ENCODE measurements at places on chromosomes 6 and 20.

DNA sequence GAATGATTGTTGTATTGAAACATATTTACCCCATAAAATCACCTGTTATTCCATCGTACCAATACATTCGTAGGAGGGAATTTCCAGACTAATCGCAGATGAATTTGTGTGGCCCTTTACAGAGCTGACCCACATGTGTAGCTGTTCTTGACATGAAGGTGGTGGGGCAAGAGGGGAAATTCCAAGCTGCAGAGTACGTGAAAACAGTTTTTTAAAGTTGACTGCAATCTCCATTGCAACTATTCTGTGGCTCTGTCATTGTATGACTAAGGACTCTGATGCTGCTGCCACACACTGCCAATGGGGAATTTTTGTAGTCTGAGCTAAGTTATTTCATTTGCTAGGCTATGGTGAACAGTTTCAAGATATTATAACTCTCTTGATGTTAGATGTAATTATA, 46.4 kb upstream of the ADTRP start:
- no peak for DNase-seq

DNA sequence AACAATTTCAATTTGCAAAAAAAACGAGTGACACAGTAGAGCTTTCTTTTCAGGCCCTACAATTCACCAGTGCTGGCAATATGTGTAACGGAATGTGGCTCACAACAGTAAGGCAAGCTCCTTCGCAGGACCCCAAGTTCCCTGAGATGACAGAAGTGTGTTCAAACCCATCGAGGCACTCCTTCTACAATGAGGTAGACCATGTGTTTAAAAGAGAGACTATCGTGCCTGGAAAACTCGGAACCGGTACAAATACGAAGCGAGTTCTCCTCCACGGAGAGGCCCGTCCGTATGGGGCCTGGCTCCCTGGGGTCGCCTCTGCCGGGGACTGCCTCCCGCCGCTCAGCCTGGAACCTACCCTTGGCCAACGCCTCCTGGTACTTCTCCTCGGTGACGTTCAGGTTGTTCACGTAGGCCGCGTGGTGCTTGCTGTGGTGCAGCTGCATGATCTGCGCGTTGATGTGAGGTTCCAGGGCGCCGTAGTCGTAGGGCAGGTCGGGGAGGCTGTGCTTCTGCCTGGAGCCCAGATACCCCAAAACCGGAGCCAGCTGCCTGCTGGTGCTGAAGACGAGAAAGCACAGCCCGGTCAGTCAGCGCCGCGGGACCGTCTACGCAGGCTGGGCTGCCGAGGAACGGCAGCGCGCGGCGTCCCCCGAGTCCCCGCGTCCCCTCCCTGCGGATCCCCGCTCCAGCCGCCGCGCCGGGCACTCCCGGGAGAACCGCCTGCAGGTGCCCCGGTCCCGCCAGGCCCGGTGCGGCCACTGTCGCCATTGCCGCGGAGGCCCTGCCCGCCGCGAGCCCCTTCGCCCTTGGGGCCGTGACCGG, 526 bp downstream of the SOD2 start:
- DNase-seq = peak; percentile 64

DNA sequence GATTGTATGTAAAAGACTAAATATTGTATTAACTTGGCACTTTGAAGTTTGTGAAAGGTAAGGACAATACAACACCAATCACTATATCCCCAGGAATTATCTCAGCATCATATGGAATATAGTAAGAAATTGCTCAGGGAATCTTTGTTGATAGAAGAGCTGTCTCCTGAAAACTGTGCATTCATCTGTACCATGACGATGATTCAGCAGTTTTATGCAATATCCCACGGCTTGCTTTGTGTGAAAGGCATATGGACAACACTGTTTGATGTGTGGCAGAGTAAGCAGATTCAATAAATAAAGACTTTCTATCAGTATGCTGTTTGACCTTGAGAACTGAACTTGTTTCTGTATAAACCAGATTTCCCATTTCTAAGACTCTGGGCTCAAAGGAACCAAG, 147.5 kb upstream of the PLN start:
- DNase-seq = no peak

DNA sequence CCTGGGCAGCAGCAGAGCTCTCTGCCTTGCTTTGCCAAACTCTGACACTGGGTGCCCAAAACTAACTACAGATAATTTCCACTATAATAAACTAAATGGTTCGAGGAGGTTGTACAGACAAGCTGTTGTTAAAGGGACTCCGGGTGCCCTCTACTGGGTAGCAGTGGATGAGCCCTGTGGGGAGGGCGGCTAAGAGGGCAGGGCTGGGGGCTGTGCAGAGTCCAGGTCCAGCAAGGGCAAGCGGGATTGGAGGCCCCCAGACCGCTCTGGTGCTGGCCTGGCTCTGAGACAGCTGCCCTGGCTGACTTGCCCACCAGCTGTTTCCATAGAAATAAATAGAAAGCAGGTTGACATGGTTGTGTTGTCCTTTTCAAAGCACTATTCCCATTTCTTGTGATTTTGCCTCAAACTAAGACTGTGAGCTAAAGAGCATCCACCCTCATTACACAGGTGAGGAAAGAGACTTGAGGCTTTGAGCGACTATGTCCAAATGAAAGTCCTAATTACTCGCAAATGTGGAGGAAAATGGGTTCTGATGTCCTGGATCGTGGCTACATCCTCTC, 167.6 kb upstream of the CST7 start:
- DNase-seq = no peak

GRCh38 chr6:170031684-170032121, 259.2 kb downstream of the DLL1 start:
- DNase-seq = no peak

GRCh38 chr20:32973077-32973717, 31.0 kb downstream of the SUN5 start:
- DNase-seq = no peak

DNA sequence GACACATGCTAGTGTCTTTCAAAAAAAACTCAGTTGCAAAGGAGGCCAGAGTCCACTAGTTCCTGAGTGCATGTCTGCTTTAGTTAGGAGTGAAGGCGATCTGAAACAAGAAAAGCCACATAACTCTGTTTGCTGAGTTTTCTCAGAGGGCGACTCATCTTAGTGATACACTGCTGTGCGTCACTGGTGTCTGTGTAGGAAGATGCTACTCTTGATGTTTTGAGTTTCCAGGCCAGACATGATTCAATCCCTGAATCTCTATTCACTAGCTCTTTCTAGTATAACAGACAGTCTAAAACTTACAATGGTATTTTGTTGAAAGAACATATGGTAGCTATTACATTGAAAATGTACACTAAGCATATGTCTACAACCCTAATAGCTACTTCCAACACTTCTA, 60.9 kb downstream of the GFRAL start:
- DNase-seq = no peak

DNA sequence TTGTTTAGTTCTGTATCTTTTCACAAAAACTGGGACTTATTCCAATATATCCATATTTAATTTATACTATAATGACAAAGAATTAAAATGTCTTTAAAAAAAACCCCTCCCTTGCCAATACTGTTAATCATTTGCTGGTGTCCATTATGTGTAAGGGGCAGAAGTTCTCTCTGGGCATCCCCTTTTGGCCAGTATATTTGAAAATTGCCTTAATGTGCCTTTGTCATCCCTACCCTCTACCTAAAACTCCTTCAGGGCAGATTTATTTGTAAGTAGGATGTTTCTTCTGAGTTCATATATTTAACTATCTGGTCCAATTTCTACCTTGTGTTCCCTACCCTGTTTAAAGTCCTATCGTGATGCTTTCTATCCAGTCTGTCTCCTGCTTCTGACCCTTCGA, 62.9 kb downstream of the ARHGAP18 start:
- no peak for DNase-seq

DNA sequence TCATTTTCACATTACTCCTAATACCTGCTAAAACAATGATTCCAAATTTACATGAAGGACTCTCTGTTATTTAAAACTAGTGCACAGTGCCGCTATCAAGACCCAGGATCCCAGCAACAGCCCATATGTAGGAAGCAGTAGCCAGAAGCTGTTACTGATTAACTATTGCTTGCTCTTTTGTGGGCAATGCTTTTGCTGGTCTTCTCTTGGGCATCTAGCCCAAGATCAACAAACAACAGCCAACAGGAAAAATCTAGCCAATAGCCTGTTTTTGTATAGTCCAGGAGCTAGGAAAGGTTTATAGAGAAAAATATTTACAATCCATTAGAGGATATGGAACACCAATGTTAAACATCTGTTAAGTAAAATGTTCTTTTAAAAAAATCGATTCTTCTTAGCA, 22.1 kb upstream of the TENT5A start:
- DNase-seq = no peak

DNA sequence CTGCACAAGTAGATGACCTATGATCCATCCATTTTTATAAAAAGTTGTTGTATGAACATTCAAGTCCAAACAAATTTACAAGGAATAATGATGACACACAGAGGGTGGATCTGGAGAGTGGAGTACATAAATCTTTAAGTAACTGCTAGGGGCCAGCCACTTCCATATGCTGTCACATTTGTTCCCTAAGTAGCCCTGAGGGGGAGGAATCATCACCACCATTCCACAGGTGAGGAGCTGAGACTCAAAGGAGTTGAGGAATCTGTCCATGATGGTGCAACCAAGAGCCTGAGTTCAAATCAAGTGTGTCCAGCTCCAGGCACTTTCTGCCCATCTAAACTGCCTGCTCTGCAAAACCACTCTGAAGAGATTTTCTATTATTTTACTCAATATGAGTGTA, 132.1 kb downstream of the AIG1 start:
- no peak for DNase-seq

DNA sequence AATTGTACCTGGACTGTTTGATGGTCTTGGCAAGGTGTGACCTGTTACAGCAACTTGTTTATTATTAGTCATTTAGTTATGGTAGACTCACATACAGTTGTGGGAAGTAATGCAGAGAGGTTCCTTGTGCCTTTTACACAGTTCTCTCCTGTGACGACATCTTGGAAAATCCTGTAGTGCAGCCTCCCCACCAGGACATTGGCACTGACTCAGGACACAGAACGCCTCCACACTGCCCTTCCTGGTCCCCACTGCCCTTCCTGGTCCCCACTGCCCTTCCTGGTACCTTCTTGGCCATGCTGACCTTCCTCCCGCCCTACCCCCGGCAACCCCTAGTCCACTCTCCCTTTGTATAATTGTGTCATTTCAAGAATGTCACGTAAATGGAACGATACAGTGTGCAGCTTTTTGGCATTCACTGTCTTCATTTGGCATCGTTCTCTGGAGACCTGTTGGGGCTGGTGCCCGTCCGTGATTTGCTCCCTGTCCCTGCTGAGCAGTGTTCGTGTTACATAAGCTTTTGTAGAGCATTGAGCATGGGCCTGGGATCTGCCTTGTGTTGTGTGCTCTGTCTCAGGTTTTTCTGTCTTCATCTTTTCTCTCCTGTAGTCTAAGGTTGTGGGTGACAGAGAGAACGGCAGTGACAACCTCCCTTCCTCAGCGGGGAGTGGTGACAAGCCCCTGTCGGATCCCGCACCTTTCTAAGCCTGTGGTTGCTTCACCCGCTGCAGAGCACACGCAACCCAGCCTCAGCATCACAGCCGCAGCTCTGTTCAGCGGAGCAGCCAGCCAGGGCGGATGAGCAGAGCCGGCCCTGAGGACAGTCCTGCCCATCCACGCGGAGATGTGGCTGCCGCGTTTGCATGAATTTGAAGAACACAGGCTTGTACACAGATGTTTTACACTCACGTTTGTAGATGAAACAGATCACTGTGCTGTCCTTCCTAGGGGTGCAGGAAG, 5.4 kb upstream of the DNAJC5 start:
- no peak for DNase-seq

GRCh38 chr6:82208913-82209312, 38.6 kb downstream of the IBTK start:
- no peak for DNase-seq

GRCh38 chr6:125853168-125853567, 62.4 kb downstream of the NCOA7 start:
- no peak for DNase-seq
